Stimulated activated CD4-positive, alpha-beta T cell treated with anti-CD3 and anti-CD28 coated beads, Interleukin-15, amount 100 ng/mL, for 48 hours (primary cell): ENCODE measurements at places on chromosomes 3 and 15.

DNA sequence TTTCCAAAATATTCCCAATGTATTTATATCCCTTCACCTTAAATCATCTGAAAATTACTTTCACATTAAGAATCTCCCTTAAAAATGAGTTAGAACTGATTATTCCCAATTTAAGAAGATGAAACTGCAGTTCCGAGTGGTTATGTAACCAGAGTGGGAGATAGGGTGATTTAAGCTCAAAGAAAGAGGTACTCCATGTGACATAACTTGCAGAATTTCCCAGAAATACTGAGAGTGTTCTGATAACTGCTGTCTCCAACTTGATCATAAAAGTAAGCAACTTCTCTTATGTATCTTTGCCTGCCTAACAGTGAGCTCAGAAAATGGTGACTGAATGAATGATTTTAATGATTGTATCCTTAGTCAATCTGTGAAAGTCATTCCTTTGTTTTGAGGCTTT, 32.3 kb downstream of the ARRDC4 start:
- DNase-seq = no peak

DNA sequence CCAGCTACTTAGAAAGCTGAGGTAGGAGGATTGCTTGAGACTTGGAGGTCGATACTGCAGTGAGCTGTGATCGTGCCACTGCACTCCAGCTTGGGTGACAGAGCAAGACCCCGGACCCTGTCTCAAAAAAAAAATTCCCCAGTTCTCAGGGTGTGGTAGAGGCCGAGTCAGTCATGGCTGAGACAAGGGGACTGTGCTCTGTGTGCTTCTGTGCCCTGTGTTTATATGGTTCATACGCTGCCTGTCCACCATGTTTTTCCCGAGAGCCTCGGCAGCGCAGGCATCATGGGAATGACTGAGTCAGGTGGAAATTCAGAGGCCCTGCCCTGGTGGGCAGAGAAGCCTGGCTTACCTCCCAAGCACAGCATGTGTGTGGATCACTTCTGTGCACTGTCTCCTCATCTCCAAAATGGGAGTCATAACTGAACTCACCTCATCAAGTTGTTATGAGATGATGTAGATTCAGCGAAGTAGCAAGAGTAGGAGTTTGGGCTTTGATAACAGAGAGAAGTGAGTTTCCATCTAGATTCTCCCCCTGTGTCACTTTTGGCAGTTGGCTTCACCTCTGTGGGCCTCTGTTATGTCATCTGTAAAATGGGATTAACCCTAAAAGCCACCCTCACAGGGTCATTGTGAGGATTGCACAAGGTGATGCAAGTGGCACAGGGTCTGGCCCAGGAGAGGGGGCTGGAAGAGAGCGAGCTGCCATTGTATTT, 56.9 kb downstream of the FLNB start:
- DNase-seq = no peak

DNA sequence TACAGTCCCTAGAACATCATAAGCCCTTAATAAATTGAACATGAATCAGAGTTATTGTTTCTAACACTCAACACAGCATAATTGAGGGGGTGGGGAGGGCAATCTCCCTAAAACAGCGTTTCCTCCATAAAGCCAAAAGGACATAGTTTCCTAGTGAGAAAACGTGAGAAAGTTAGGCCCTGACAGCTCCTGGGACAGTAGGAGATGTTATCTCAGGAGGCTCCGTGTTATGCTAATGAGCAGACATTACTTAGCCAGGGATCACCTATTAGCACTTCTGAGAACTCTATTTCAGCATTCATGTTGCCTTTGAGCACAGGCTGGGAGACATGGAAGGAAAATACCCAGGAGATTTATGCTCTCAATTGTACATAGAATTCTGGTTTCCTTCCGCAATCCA, 229.1 kb upstream of the ADAMTS9 start:
- no peak for DNase-seq

DNA sequence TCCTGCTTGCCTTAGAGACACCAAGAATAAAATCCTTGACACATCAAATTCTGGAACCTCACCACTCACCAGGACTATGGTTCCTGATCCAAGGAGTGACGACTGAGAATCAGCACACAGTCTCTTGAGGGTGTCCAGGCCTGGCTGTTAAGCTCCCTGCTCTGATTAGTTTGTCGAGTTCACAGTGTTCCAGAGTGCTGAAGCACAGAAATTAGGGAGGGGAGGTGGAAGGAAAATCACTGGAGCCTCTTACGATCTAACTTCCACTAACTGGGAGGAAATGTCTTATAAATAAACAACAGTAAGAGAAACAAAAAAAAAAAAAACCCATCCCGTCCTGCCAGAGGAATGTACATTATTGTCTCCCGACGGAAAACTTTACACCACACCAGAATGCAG, 330.2 kb downstream of the TIGIT start:
- DNase-seq = no peak

DNA sequence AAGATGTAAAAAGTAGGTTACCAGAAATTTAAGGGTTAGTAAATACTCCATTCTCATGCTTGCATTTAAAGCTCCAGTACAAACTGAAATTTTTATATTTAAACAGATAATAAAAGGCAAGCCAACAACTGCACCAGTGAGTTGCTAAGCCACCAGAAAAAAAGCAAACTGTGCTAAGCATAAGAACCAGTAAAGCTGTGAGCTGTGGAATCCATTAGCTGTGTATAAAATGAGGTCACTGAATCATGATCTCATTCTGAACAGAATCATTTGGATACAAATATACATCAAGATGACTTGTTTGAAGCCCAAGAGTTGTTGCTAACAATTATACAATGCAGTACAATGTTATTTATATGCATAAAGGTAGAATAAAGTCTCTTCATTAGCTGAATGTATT, 1312.2 kb downstream of the SI start:
- no peak for DNase-seq

GRCh38 chr15:63447017-63447676, 57.2 kb upstream of the USP3 start:
- DNase-seq = no peak

GRCh38 chr15:38660738-38661137, 96.1 kb upstream of the RASGRP1 start:
- DNase-seq = no peak
